Stimulated activated CD8-positive, alpha-beta memory T cell treated with anti-CD3 and anti-CD28 coated beads, Interleukin-2, amount 100 ng/mL, for 1 hour (primary cell): ENCODE measurements at places on chromosomes 6 and 20.

DNA sequence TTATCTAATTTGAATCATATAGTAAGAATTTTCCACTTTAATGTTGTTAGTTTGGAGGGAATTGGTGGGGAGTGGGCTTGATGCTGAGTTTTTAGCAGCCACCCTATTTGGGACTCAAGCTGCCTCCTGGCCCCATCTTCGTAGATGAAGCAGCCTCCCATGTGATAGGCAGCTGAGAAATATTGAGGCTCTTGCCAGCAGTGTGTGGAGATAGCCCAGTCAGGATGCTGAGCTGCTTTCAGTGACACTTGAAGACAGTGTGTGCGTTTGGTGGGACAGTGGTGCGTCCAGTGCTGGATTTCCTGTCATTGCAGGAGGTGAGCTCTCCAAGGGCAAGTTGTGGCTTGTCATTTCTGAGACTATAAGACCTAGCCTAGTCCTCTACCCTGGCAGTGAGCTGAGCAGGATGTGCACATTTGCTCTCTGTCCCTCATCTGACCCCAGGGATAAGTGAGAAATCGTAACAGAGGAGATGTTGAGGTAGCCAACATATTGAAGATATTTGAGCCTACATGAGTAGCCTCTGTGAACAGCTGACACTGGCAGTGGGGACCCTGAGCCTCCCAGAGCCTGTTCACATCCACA lies 47.9 kb upstream of the RNF8 start:
- DNase-seq = no peak

- DNase-seq = no peak
These were observed 36.0 kb upstream of the AKIRIN2 start for GRCh38 chr6:87738000-87738399.

- DNase-seq = no peak
These were observed 36.6 kb downstream of the HLA-G start for GRCh38 chr6:29864037-29864810.

DNA sequence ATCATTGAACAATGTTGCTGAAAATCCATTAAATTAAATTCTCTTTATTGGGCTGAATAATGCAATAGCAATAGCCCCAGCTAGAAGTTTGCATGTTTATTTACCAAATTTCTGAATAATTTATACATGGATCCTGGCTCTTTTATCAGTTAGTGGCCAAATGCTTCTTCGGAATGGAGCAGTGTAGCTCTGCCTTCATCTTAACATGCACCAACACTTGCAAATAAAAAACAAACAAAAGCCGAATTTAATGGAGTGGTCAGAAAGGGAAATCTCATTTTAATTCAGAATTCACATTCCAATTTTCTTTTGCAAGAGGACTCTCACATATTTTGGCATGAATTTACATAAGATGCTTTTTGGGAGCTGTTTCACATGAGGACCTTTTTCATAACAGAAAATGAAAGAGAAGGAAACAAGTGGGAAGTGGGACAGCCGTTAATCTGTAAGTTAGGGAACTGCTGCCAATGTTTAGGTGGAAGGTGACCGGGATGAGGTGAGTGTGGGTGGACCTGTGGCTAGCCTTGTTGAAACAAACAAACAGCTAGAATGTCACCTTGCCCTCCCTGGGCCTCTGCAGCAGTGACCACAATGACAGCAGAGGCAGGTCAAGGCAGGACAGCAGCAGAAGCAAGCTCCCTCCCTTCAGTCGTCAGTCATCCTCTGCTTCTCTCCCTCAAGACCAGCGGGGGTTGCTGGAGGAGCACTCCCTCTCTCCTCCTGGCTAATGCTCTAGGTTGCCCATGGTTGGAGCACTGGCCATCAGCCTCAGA lies 73.2 kb downstream of the INSM1 start:
- DNase-seq = no peak

GRCh38 chr6:39079197-39080125 lies 30.9 kb downstream of the GLP1R start:
- no peak for DNase-seq
